ENCODE measurements at places on chromosomes 5 and 9.

- DNase-seq: no peak
Measured at GRCh38 chr9:36969216-36969771, 64.8 kb downstream of the PAX5 start.

- no peak for DNase-seq
Measured at GRCh38 chr5:142191776-142192175, 83.2 kb downstream of the NDFIP1 start.

GRCh38 chr9:107216329-107216728 lies 66.8 kb upstream of the RAD23B start:
- no peak for DNase-seq

DNA sequence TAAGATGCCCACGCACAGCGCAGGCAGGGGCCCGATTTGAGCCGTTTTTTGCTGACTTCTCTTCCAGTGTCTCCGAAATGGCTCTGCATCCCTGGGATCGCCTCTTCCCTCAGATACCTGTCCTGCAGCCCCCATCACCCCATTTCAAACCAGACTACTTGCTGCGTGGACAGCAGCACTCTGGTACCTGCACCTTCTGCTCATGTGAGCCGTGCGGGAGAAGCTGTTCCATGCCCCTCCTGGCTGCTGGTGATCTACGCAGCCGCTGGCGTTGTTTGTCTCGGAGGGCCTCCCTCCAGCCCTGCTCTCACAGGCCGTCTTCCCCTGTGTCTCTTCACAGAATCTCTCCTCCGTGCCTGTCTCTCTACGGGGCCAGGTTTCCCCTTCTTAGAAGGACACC lies 13.4 kb downstream of the CEP72 start:
- DNase-seq: no peak

DNA sequence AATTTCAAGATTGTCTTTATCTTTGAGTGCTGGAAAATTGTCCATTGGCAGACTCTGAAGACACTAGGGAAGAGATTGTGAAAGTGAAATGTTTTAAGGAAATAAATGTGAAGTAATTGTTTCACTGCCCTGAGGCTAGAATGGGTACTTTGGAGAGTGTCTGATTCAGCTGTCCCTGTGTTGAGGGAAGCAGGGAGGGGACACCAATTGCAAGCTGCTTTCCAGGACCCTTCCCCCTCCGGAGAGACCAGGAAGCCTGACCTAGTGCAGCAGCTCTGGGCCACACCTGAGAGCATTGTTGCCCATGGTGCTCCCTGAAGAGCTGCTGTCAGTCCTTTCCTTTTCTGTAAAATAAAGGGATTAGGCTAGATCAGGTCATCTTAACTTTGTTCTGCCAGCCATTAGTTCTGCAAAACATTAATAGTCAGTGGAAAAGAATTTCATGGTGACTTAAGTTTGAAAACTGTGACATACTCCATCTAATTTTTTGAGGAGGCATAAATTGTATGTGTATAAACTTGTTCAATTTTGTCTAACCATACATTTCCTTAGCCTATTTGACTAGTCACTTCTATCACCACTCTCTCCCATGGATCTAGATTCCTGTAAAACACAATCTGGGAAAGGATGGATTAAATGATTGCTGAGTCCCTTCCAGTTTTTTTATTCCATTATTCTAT lies 18.8 kb downstream of the MAP1B start:
- no peak for DNase-seq

DNA sequence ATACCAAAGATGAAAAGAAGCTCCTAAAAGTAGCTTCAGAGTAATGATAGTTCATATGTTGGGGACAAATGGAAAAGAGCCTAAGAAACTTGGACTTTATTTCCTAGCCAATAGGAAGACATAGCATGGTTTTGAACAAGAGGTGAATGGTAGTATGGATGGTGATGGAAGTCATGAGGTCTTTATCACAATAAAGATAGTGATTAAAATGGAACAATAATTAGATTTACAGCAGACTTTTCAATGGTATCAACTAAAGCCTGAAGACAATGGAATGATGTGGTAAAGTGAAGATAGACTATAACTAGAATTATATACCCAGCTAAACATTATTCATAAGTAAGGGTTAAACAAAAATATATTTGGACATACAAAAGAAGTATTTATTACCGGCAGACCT lies 131.2 kb downstream of the RAB3C start:
- no peak for DNase-seq

- DNase-seq: peak; percentile 95
Measured at GRCh38 chr9:38227061-38227540, 158.1 kb upstream of the SHB start.

DNA sequence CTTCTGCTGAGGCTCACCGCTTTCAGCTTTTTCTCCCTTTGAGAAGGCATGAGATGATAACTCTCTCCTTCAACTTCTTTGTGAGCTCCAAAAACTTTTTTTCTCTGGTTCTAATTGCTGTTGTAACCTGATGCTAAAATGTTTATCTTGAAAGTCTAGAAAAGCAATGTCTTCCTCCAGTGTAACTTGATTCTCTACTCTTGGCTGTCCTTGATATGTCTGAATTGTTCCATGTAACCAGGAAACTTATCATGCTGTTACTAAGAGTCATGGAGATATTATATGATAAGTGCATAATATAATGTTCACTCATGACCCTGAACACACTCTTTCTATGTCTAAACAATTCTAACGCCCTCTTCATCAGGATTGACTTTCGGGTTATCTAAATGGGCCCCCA lies 128.0 kb upstream of the ABCA1 start:
- no peak for DNase-seq

- no peak for DNase-seq
Measured at GRCh38 chr9:79193001-79193400, 378.8 kb upstream of the TLE4 start.

- DNase-seq: no peak
Measured at GRCh38 chr5:39674209-39675082, 249.7 kb upstream of the DAB2 start.

- DNase-seq: no peak
Measured at GRCh38 chr5:176486189-176486757, 38.1 kb downstream of the FAF2 start.

- no peak for DNase-seq
Measured at GRCh38 chr9:98736226-98736625, 27.5 kb upstream of the GABBR2 start.

DNA sequence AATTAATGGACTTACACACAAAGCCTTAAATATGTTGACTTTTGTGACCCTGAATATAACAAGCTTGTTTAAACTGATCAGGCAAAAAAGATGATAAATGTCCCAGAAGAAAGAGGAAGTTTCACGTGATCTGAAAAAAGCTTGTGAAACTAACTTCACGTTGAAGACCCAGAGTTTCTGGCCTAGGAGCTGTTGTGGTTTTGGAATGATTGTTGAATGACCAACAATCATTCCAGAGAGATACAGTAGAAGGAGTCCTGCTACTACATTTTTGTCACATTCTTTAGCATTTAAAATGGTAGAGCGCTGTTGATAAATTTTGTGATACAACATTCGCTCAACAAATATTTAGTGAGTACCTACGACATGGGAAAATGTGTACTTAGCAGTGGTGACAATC lies 143.1 kb upstream of the FBN2 start:
- DNase-seq: no peak

GRCh38 chr5:81164936-81165335 lies 68.2 kb upstream of the CKMT2 start:
- no peak for DNase-seq

DNA sequence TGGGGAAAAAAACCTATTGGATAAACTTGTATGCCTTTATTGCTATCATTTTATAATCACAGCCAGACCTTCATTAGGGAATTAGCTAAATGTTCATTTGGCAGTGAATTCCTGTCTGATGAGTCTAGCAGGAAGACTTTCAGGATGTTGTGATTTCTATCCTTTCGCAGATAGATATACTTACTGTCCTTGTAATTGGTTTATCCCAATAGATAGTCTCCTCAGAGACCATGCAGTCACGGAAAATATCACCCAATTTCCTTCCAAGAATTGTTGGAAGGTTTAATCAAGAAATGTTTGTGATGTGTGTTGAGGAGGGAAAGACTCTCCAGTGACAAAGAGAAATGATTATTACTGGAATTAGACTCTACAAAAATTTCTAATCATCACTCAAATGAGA lies 1937.9 kb upstream of the WWC1 start:
- no peak for DNase-seq

All from WERI-Rb-1 (cell line).